ENCODE measurements at places on chromosomes 4 and X. TPM values are rescaled to one million over a fixed set of nuclear protein-coding genes. Genes with fewer than 3 reads are reported as not detected.

DNA sequence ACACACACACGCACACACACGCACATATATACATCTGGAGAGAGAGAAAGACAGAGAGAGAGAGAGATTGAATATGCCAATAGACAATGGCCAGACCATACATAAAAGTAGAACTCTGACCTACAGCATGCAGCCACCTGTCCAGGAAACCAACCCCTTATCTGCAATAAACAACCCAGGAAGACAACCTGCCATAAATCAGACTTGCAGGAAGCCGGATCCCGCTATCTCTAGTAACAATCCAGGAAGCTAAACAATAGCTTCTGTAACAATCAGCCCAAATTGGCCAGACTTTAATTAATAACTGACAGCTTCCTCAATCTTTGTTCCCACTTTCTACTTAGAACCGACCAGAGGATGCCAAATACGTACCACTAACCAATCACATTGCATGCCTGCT is 173.2 kb downstream of the LDB2 start:
- no peak overlapping the region for H3K4me3 ChIP-seq
- no peaks in the 10 kb centered on the region for H3K27me3 ChIP-seq
- no peaks in the 10 kb centered on the region for H3K4me1 ChIP-seq
- H3K36me3 ChIP-seq: no peaks in the 10 kb centered on the region
- no peak for DNase-seq
- no peak overlapping the region for H3K27ac ChIP-seq

DNA sequence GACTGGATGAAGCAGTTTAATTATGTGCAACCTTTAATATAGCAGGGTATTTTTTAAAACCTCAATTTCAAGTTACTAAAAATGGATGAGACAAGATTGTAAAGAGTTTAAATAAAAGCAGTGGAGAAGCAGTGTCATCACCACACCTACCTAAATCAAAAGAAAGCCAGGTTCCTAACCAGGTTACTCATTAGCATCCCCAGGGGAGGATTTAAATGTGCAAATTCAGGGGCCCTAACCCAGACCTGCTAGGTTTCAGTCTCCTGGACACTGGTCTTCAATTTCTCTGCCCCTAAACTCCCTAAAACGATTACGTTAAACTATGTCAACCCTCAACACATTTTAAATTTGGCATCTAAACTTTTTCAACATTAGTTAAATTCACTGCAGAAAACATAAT is 116.9 kb upstream of the KLF3 start:
- no peaks in the 10 kb centered on the region for H3K27me3 ChIP-seq
- no peaks in the 10 kb centered on the region for H3K36me3 ChIP-seq
- no peak overlapping the region for H3K27ac ChIP-seq
- no peaks in the 10 kb centered on the region for H3K4me1 ChIP-seq
- H3K4me3 ChIP-seq: no peak overlapping the region

BRCC3 gene
- total RNA-seq: 19.3 TPM

DNA sequence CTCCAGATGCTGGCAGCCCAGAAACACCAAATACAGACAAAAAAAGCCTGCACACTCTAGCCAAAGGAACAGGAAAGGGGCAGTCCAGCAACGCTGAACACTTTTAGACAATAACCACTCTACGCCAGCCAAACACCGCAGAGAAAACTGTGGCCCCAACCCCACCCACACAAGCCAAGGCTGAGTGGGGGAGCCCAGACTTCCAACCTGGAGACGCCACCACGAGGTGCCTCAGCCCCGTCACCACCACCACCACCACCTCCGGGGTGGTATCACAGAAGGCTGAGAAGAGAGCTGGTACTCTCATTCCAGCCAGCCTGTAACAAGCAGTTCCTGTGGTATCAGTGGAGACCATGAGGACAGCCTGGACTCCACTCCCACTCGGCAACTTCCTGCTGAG is 22.8 kb downstream of the MEPE start:
- H3K4me3 ChIP-seq: no peak overlapping the region
- H3K36me3 ChIP-seq: no peaks in the 10 kb centered on the region
- H3K27me3 ChIP-seq: no peaks in the 10 kb centered on the region
- no peaks in the 10 kb centered on the region for H3K4me1 ChIP-seq

- no peaks in the 10 kb centered on the region for H3K27me3 ChIP-seq
- no peaks in the 10 kb centered on the region for H3K4me1 ChIP-seq
- no peak overlapping the region for H3K27ac ChIP-seq
- H3K4me3 ChIP-seq: no peak overlapping the region
Observed at GRCh38 chrX:86604607-86605006, 456.4 kb downstream of the DACH2 start.

DNA sequence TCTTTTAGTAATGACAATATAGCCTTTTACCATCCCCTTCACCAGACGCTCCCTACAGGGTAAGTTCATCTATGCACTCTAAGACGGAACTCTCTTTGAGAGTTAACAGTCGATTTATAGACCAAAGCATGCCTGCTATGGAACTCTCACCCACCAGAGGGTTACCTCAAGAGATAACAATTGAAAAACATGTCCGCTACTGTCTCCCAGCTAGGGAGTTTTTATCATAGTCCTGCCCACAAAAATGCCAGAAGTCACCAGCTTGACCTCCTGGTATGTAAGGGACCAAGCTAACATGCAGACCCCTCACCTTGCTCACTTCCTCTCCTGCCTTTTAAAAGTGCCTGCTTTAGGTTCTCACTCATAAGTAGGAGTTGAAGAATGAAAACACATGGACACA is 16.7 kb upstream of the YTHDC1 start:
- no peak overlapping the region for H3K27ac ChIP-seq
- no peaks in the 10 kb centered on the region for H3K27me3 ChIP-seq
- H3K36me3 ChIP-seq: no peaks in the 10 kb centered on the region

GRCh38 chr4:157741642-157742041 is 431.2 kb downstream of the GASK1B start:
- H3K27ac ChIP-seq: no peak overlapping the region
- DNase-seq: no peak
- no peaks in the 10 kb centered on the region for H3K27me3 ChIP-seq
- H3K4me1 ChIP-seq: no peaks in the 10 kb centered on the region

CT45A2 gene
- total RNA-seq: not detected

RHOXF2B gene
- total RNA-seq: 0.97 TPM

- no peaks in the 10 kb centered on the region for H3K36me3 ChIP-seq
- DNase-seq: no peak
- H3K4me1 ChIP-seq: no peaks in the 10 kb centered on the region
- no peak overlapping the region for H3K4me3 ChIP-seq
- H3K27me3 ChIP-seq: no peaks in the 10 kb centered on the region
Observed at GRCh38 chrX:127177966-127178365, 358.4 kb downstream of the PRR32 start.

DNA sequence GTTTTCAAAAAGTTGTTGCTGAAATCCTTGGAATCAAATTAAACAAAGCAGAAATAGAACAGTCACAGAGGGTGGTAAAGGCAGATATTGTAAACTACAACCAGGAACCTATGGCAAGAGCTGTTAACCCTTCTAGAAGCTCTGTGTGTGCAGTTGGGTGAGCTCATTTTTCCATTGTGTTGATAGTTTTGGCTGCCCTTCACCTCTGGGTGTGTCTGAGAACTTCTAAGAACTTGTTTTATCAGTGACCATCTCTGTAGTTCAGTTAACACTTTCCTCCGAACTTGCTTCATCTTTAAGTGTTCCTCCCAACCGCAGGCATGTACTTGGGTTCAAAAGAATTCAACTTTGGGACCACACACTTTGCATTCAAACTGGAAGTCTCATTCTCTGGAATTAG is 32.7 kb downstream of the RBMX start:
- no peaks in the 10 kb centered on the region for H3K4me1 ChIP-seq
- H3K4me3 ChIP-seq: no peak overlapping the region
- H3K36me3 ChIP-seq: no peaks in the 10 kb centered on the region
- no peak for DNase-seq

- no peaks in the 10 kb centered on the region for H3K36me3 ChIP-seq
- H3K4me3 ChIP-seq: no peak overlapping the region
- no peaks in the 10 kb centered on the region for H3K27me3 ChIP-seq
- no peak for DNase-seq
Observed at GRCh38 chrX:6311540-6311939, 82.9 kb upstream of the NLGN4X start.

SHROOM2 gene
- 71.3 TPM for total RNA-seq

DNA sequence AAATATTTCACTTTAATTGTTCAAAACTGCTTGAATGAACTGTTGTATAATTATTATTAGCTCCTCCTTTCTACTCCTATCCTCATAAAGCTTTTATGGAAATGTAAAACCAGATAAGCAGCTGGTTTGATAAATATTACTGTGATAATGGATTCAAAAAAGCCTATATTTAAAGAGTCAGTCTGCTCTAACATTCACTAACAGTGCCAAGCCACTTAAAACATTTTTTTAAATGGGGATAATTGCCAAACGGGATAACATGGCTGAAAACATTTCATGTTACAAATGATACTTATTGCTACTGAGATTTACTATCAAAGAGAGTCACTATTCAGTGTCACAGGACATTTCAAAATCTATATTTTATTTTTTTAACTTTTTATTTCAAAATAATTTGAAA is 17.4 kb downstream of the ARHGAP24 start:
- no peaks in the 10 kb centered on the region for H3K27me3 ChIP-seq
- H3K4me1 ChIP-seq: no peaks in the 10 kb centered on the region
- DNase-seq: no peak
- H3K36me3 ChIP-seq: no peaks in the 10 kb centered on the region
- H3K27ac ChIP-seq: no peak overlapping the region

PABPC5 gene
- total RNA-seq: 3.1 TPM

GRCh38 chrX:118974088-118974907 is at the start of gene LONRF3:
LONRF3 (plus strand) TSS chrX:118974618; CDS start chrX:118974781, 163 bp downstream.
- peak within 1 kb of the TSS; percentile 34 for H3K4me3 ChIP-seq
- no peaks in the 10 kb centered on the region for H3K27me3 ChIP-seq
- H3K27ac ChIP-seq: peak within 1 kb of the TSS; percentile 54
- no peaks in the 10 kb centered on the region for H3K36me3 ChIP-seq

DNA sequence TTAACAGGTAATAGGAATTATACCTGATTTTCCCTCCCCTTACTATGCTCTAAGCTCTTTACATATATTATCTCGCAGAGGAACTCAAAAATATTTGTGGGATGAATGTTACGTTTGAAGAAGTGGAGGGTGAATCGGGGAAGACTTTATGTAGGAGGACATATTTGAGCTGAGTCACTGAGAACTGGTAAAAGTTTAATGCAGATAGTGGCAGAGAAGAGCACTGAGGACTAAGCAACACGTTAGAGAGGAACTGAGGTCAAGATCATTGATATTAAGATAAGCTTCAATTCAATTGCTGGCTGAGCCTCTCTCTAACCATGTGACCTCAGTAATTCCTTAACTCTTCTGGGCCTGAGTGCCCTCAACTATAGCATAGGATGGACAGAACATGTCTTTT is 26.4 kb upstream of the ELOVL6 start:
- H3K4me1 ChIP-seq: no peaks in the 10 kb centered on the region
- H3K27ac ChIP-seq: no peak overlapping the region
- H3K4me3 ChIP-seq: no peak overlapping the region
- H3K36me3 ChIP-seq: no peaks in the 10 kb centered on the region

DNA sequence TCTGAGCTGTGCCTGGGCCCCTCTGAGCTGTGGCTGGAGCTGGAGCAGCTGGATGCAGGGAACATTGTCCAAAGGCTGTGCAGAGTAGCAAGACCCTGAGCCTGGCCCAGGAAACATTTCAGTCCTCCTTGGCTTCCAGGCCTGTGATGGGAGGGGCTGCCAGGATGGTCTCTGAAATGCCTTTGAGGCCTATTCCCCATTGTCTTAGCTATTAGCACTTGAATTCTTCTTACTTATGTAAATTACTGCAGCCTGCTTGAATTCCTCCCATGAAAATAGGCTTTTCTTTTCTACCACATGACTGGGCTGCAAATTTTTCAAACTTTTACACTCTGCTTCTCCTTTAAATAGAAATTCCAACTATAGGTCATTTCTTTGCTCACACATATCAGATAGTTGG is 349.8 kb upstream of the KLHL4 start:
- no peaks in the 10 kb centered on the region for H3K4me1 ChIP-seq
- no peak for DNase-seq
- no peaks in the 10 kb centered on the region for H3K36me3 ChIP-seq
- no peak overlapping the region for H3K4me3 ChIP-seq
- H3K27ac ChIP-seq: no peak overlapping the region

- no peak for DNase-seq
- no peaks in the 10 kb centered on the region for H3K36me3 ChIP-seq
- no peak overlapping the region for H3K27ac ChIP-seq
- no peaks in the 10 kb centered on the region for H3K27me3 ChIP-seq
- no peak overlapping the region for H3K4me3 ChIP-seq
Observed at GRCh38 chrX:44344194-44344593, 722 bp upstream of the EFHC2 start.

DNA sequence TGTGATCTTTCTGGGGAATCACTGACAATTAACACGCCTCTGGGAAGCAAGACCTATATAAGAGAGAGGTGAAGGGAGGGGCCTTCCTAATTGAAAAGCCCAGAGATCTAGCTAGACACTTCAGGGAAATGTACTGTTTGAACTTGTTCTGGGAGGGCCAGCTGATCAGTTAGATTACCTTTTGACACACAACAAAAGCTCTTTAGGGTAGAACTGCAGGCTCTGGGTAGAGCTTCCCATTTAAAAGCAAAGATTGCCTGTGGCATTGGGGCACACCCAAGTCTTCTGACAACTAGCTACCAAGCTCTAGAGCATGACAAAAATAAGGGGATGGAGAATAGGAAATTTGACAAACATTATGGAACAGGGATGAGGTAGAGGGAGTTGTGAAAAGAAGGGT is 26.3 kb downstream of the AREG start:
- H3K4me3 ChIP-seq: no peak overlapping the region
- H3K36me3 ChIP-seq: no peaks in the 10 kb centered on the region
- no peaks in the 10 kb centered on the region for H3K27me3 ChIP-seq
- no peak for DNase-seq
- H3K4me1 ChIP-seq: no peaks in the 10 kb centered on the region

DNA sequence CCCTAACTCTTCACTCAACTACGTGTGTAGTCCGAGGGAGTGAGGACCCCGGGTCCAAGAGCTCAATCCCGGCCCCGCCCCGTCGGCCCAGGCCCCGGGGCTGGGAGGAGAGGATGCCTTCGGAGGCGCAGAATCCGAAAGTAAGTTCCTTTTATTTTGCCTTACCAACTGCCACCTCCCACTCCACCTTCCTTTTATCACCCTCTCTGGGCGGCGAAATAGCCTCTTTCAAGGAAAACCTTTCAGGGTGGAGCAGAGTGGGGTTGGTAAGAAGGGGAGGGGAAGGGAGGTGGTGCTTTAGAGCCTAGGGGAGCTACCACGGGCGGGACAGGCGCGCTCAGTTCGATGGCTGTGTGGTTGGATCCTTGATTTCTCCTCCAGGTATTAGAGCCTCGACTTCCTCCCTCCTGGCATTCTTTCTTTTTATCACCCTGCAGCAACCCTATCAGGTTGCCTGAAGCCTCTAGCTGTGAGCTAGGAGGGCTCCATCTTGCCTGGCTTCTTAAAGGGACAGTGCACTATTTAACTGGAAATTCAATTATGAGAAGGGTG is 191.2 kb downstream of the RRAGB start:
- H3K4me3 ChIP-seq: peak overlapping the region; percentile 45
- no peaks in the 10 kb centered on the region for H3K36me3 ChIP-seq
- H3K27me3 ChIP-seq: no peaks in the 10 kb centered on the region
- H3K27ac ChIP-seq: peak overlapping the region; percentile 73
- H3K4me1 ChIP-seq: no peaks in the 10 kb centered on the region
- peak; percentile 4 for DNase-seq

ZNF711 gene
- total RNA-seq: 2.2 TPM

DNA sequence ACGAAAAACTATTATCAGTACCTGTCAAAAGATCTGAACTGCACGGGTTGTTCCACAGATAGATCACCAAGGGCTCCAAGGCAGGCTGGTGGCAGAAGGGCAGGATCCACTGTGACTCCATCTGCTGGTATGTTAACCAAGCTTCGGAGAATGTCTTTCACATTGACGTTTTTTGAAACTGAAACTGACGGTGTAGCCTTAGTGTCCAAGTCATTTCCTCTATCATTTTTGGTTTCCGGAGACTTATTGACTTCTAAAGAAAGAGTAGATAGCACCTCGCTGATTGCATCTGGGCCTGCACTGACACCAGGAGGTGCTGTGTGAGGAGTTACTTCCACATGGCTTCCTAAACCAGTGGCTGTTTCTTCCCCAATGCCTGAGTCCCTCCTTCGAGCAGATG is 186.9 kb downstream of the LRBA start:
- H3K4me1 ChIP-seq: no peaks in the 10 kb centered on the region
- H3K27me3 ChIP-seq: no peaks in the 10 kb centered on the region
- H3K4me3 ChIP-seq: no peak overlapping the region
